Adipocyte (in vitro differentiated cells): ENCODE measurements at places on chromosomes 5 and 9.

DNA sequence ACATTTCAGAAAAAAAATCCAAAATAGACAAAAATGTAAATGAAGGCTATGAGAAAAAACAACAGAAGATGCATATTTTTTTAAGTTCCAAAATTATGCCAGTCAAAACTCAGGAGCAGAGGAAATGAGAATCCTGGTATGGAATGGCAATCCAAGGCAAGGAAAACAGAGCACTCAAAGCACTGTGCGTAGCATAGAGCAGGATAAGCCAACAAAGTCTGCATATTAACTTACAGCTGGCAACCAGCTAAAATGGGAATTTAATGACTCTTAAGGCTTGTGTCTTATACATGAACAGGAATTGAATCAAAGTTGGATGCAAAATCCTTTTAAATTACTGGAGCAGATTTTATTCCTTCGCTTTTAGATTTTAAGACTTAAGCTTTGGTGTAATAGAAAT is 203.5 kb upstream of the DAPK1 start:
- DNase-seq, result no peak

DNA sequence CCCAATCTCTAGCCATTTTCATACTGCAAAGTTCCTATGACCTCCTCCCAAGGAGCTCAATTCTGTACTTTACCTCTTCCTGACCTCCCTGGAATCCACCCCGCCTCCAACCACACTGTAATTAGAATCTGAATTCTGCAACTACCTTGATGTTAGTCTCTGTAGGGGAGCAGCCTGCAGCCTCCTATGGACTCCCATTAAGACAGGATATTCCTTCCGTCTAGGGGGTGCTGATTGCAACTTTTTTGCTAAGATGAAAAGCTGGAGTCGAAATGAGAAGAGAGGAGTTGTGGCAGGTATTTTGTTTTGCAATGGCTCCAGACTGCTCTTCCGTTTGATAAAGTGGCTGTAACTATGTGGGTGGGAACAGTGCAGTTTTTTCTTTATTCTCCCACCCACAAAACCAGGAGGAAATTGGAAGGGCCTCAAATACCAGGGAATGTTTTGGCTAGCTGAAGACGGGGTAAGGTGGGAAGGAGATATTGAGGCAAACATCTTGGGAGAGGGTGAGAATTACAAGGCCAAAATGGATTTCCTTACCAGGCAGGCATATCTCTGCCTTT is 23.8 kb downstream of the ANXA2R start:
- no peak for DNase-seq

DNA sequence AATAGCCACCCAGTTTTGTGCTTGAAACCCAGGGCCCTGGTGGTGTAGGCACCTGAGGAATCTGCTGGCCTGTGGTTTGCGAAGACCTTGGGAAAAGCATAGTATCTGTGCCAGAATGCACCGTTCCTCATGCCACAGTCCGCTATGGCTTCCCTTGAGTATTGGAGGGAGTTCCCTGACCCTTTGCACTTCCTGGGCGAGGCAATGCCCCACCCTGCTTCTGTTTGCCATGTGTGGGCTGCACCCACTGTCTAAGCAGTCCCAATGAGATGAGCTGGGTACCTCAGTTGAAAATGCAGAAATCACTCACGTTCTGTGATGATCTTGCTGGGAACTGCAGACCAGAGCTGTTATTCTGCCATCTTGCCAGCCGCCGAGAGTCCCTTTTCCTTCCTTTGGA is 483.5 kb downstream of the AGTPBP1 start:
- no peak for DNase-seq

DNA sequence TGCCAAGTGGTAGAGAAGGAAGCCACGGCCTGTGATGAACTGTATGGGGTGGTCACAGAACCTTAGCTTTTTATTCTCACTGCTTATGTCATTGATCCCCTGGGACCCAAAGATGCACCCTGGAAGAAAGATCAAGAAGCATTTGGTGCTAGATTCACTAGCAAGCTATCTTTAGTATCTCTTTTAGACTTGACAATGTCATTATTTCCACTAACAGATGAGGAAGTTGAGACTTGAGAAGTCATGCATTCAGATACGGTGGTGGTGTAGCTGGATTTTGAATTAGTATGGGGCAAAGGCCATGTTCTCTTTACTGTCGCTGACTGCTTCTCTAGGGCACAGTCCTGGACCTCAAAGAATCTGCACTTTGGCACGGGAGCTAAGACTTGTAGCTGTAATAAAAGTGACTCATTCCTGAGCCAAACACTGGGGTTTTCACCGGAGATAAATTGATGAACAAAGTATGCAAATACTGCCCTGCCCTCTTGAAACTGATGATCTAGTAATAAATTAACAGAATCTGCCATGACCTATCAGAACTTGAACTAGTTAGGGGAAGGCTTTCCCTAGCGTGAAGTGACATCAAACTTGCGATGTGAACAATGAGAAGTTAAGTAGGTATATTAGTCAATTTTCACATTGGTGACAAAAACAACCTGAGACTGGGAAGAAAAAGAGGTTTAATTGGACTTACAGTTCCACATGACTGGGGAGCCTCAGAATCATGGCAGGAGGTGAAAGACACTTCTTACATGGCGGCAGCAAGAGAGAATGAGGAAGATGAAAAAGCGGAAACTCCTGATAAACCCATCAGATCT is 5.4 kb downstream of the GDA start:
- DNase-seq, result no peak

DNA sequence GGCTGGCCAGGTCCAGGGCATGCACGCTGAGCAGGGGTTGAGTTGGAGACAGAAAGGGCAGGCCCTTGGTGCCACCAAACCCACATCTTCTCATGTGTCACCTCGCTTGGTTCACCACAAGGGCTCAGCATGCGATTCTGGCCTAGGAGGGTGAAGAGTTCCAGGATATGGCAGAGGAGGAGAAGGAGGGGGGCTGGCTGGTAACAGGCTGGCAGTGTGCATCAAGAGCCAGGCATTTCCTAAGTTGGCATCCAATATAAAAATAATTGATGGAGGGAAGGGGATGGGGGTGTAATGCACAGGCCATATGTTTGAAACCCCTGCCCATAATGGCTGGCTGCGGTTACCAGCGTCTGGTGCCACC is 255.6 kb downstream of the NFIB start:
- no peak for DNase-seq

GRCh38 chr9:26264709-26265601 is 586.7 kb upstream of the TUSC1 start:
- DNase-seq, result peak; percentile 52

- DNase-seq, result no peak
Observed at GRCh38 chr5:3302228-3302627, 293.4 kb upstream of the IRX1 start.

- no peak for DNase-seq
Observed at GRCh38 chr5:2739360-2740050, 12.0 kb downstream of the IRX2 start.

- peak; percentile 38 for DNase-seq
Observed at GRCh38 chr9:92534674-92535073, 1.1 kb downstream of the ECM2 start.

GRCh38 chr5:56760723-56761122 is 54.6 kb upstream of the MAP3K1 start:
- no peak for DNase-seq

DNA sequence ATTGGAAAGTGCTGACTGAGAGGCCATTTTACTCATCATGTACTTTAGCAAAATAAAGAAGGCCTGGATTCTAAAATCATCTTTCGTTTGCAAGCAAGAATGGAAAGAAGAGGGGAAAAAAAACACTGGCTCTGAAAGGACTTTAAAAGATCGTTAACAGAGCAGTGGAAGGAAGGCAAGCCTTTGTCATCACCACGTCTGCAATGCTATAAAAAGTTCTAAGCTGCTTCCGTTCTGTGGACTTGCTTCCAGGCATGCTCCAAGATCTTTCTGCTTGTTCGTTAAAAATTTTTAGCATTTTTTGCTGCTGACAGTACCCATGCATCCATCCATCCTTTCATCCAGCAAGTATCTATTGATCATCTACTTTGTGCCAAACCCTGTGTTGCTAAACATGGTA is 226.5 kb downstream of the GABBR2 start:
- no peak for DNase-seq

DNA sequence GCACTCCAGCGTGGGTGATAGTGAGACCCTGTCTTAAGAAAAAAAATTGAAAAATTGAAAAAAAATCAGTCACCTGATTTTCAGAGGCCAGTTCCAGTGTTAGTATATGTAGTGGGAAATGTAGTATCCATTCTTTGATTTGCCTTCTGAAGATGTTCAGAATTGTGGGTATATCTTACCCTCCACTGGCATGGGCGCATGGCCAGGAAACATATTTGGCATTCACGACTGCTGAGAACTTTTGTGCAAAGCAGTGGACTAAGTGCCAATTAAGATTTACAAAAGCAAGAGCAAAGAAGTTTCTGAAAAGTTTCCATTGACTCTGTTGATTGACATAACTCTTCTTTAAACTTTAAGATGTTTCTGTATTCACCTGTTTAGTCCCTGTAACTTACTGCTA is 2.4 kb downstream of the CAVIN4 start:
- DNase-seq, result no peak

GRCh38 chr5:37111426-37112382 is 137.5 kb downstream of the CPLANE1 start:
- no peak for DNase-seq

- DNase-seq, result no peak
Observed at GRCh38 chr5:80114860-80115259, 79.7 kb downstream of the THBS4 start.

- no peak for DNase-seq
Observed at GRCh38 chr5:133330956-133331355, 279.1 kb downstream of the HSPA4 start.

DNA sequence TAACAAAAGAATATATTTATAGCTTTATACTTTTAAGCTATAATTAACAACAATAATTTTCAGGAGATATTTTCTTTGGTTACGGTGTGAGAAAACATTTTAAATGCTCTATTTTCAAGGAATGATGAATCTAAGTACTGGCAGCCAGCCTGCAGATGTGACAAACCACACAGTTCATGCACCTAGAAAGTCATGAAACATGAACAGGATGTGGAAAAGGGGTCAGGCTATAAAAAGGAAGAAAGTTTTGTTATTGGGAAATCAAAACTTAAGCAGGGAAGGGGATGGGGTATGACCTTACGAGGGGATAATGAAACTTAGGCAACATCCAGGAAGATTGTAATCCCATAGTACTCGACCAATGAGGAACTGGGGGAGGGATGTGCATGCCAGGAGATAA is 508.7 kb upstream of the GRAMD2B start:
- no peak for DNase-seq

DNA sequence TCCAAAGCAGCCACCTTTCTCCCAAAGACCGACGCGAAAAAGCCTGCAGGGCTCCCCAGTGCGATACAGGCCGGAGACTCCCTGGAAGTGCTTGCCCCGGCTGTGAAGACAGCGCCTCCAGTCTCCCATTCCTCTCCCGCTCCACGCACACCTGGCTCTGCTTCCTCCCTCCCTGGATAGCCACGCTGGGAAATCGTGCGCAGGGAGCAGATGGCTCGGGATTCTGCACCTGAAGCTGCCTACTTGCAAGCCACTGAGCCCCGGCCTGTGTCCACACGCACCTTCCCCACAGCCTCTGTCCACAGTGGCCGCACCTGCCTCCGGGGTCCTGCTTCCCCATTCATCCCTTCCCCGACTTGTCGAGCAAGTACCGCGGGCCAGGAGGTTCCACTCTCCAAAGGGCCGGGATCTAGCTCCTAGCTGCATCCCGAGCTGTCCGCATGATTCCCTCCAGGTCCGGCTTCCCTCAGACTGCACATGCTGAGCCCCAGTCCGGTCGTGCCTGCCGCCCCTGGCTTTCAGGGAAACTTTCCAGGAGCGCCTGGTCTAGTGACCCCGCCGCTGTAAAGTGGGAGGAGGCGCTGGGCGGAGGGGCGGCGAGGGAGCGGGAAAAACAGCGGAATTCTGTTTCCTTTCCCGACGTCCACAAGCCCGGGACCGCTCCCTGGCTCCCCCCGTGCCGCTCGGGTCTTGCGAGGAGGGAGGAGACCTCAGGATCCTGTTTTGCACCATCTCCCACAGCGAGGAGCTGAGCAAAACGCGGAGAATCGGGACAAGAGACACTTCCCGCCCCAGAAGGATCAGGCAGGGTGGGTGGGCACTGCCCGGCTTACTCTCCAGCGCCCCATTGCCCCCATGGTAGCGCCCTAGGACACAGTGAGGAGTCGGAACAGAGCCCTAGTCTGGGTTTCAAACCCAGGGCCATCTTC is 2.0 kb downstream of the SEMA6A start:
- peak; percentile 11 for DNase-seq

DNA sequence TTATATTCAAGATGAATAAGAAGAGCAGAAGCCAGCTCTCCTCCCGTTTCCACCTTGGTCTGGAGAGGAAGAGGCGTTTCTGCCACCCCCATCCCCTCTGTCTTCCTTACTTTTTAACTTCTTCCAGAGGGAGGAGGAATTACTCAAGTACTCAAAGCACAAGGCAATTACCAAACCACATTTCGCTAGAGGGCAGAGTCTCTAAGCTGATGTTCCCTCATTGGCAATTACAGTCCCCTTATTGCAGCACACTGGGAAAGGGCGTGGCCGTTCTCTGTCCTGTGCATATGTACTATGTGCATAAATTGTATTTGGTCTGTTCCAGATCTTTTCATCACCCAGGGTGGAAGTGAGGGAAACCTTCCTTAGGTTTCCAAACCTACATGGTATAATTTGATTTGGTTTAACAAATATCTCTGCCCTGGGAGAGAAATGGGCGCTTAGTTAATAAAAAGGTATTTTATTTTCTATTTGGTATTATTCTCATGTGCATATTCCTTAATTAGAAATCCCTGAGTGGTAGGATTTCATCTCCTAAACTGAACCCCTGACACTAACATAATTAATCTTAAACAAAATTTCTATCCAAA is 29.8 kb upstream of the ALDOB start:
- peak; percentile 95 for DNase-seq

DNA sequence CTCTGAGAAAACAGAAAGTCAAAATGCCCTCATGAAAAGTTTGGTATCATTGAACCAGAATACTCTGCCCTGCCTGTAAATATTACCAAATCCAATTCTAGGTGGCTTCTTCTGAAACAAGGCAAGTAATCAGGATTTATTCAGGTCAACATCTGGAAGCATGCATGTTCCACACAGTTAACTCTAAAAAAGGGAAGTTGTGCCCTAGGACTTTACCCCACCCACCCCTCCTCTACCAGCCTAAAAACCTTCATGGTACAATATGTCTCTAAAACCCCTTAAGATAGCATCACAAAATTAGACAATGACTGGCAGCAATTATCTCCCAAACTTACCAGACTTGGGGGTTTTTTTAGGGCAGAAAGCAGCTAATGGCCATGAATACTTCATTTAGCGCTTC is 414.8 kb upstream of the SLC30A5 start:
- DNase-seq, result no peak

GRCh38 chr5:172417983-172418630 is 36.2 kb downstream of the SH3PXD2B start:
- DNase-seq, result peak; percentile 99

DNA sequence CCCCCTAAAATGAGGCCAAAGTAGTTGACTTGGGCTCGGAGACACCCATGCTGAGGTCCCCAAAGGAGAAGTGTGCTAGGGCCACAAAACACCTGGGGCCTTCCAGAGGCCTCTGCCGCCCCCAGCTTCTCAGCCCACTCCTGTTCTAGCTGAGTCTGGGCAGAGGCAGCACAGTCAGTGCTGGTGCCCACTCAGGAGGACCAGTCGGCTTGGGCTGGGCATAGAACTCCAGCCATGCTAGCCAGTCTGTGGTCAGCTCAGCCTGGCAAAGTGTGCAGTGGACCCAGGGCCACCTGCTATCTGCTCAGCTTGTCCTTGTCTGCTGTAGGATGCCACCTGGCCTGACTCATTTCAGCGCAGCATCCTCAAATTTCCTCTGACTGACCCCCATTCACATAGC is 254.6 kb downstream of the FSTL4 start:
- no peak for DNase-seq
